ENCODE measurements at places on chromosomes 11 and 22.

DNA sequence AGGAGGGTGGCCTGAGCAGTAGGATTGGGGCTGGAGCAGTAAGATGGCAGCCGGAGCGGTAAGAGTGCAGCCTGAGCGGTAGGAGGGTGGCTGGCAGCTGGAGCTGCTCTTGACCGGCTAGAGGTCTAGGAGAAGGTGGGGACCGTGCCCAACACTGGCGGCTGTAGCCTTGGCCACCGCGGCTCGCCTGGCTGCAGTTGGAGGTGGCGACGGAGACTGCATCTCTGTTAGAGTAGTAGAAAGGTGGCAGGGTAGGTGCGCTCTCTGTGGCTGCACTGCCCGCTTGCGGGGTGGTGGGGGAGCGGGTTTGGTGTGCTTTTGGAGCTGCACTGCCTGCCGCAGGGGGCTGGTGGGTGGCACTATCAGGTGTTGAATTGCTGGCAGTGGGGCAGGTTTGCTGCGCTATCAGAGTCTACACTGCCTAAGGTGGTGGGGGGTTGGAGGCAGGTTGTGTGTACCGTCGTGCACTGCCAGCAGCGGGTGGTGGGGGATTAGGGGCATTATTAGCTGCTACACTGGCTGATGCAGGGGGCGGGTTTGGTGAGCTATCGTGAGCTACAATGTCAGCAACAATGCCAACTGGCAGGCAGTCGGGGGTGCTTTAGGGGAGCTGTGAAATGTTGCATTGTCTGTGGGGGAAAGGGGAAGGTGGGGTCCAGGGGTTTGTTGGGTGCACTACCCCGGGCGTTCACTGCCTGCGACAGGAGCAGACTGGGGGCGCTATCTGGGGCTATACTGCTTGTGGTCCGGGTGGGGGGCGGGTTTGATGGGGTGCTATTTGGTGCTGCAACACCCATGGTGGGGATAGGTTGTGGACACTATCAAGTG lies 4461.3 kb upstream of the OR11H1 start:
- DNase-seq: no peak

- DNase-seq: peak; percentile 74
Measured at GRCh38 chr11:26187639-26188038, 144.3 kb upstream of the ANO3 start.

GRCh38 chr11:121226415-121227263 lies 65.9 kb upstream of the SC5D start:
- peak; percentile 36 for DNase-seq

DNA sequence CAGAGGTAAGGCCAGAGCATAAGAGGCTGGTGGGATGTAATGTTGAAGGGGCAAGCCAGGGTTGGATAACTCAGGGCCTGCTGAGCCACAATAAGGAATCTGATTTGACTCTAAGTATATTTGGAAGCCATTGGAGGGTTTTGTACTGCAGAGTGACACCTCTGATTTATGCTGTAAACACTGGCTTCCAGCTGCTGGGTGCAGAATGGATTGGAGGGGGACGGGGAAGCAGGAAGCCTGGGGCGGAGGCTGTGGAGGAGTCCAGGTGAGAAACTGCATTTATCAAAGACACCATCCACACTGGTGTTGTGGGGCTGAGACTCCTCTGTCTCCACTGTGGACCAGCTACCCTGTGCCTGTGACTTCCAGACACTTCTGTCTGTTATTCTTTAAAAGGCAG lies 26.8 kb downstream of the MIAT start:
- DNase-seq: no peak

DNA sequence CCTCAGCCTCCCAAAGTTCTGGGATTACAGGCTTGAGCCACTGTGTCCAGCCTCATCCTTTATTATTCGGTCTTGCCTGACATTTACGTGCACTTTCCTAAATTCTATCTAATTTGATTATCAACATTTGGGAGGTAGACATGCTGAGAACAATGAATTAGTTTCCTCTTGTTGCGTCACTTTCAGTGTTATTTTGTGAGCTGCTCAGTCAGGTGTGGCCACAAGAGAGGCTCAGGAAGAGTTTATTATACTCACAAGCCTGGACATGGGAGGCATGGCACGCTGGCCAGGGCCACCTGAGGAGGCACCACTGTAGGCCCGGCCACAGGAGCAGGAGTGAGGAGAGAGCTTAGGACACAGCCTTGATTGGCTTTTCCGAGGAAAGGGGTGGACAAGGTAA lies 59.7 kb upstream of the RBFOX2 start:
- peak; percentile 53 for DNase-seq

GRCh38 chr11:119342362-119343130 lies 1.9 kb upstream of the C1QTNF5 start:
- DNase-seq: no peak

- peak; percentile 10 for DNase-seq
Measured at GRCh38 chr11:23765682-23766252, 731.1 kb upstream of the LUZP2 start.

GRCh38 chr11:57597916-57598830 lies 688 bp downstream of the SERPING1 start:
- DNase-seq: peak; percentile 50

DNA sequence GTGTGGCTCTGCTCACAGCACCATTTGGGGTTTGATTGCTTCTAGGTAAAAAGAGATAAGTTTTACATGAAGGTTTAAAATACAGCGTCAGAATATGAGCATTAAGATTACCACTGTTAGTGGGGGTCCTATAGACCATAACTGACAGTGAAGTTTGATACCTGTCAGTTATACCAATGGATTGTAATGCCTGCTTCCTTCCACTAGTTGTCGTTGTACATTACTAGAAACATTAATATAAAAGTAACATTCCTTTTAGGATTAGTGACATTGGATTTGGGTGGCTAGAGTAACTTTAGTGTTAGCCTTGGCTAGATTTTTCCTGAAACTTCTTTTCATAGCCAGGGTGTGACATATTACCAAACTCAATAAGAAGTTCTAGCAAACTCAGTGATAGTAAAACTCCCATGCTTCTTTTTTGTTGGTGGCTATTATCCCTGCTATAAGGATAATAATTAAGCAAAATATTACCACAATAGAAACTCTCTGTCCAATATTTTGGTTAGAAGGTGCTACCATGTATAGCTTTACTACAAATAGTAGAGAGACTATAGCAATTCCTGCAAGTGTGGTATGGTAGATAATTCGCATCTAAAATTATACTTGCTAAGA lies 57.1 kb downstream of the FAM181B start:
- no peak for DNase-seq

- DNase-seq: peak; percentile 13
Measured at GRCh38 chr11:84993386-84993785, 633.8 kb downstream of the DLG2 start.
